ENCODE measurements at places on chromosomes 1 and 21.

DNA sequence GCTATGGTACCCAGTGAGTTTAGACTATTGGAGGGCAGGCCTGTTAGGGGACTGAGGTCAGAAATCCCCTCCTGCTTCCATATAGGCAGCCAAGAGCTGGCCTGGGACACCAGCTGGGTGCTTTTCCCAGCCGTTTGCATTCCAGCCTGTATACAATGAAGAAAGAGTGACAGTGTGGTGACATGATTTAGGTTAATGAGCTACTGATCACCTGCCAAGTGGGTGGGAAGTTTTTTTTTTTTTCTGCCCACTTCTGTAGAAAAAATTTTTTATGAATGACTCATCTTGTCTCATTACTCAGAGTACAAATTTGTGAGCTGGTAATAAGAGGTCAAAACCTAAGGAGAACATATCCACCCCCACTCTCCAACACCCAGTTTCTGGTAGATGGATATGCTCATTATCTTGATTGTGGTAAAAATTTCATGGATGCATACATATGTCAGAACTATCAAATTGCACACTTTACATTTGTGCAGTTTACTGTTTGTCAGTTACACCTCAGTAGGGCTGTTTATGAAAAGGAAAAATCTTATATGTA is 16.4 kb upstream of the CGN start:
- no peaks in the 10 kb centered on the region for H3K36me3 ChIP-seq
- peak; percentile 62 for DNase-seq
- no peaks in the 10 kb centered on the region for H3K27me3 ChIP-seq
- no peak overlapping the region for H3K4me3 ChIP-seq
- H3K27ac ChIP-seq, result no peak overlapping the region

GRCh38 chr1:41998250-41998649 is 79.5 kb upstream of the HIVEP3 start:
- H3K27me3 ChIP-seq, result no peaks in the 10 kb centered on the region
- H3K4me1 ChIP-seq, result no peaks in the 10 kb centered on the region
- H3K4me3 ChIP-seq, result no peak overlapping the region
- no peak for DNase-seq

GRCh38 chr1:230759369-230760065 is 12.3 kb downstream of the CAPN9 start:
- no peaks in the 10 kb centered on the region for H3K27me3 ChIP-seq
- no peak overlapping the region for H3K4me3 ChIP-seq
- no peak overlapping the region for H3K27ac ChIP-seq
- DNase-seq, result no peak
- H3K36me3 ChIP-seq, result no peaks in the 10 kb centered on the region

GRCh38 chr21:44881198-44881872 is 7.8 kb upstream of the PTTG1IP start:
- peak overlapping the region; percentile 6 for H3K27ac ChIP-seq
- DNase-seq, result no peak
- H3K27me3 ChIP-seq, result peaks cover 2% of the 10 kb centered on the region
- H3K4me3 ChIP-seq, result no peak overlapping the region

DNA sequence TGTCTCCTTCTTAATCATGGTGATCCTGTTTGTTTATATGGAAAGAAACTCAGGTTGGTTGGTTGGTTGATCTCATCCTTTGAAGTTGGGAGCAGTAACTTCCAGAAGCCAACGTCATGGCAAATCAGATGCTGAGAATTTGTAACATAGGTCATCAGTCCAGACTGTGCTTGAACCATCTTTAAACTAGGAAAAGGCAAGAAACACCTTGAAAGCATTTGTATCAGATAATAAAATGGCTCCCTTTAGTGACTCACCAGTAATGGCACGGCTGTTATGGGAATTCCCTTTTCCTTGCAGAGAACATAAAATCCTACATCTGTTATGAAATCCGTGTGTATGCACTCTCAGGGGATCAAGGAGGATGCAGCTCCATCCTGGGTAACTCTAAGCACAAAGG is 58.1 kb downstream of the SERBP1 start:
- no peaks in the 10 kb centered on the region for H3K4me1 ChIP-seq
- H3K27ac ChIP-seq, result no peak overlapping the region
- no peaks in the 10 kb centered on the region for H3K36me3 ChIP-seq
- no peaks in the 10 kb centered on the region for H3K27me3 ChIP-seq
- H3K4me3 ChIP-seq, result no peak overlapping the region

- H3K27ac ChIP-seq, result no peak overlapping the region
- H3K4me3 ChIP-seq, result no peak overlapping the region
- peaks cover 2% of the 10 kb centered on the region for H3K36me3 ChIP-seq
- H3K27me3 ChIP-seq, result no peaks in the 10 kb centered on the region
- DNase-seq, result no peak
- H3K4me1 ChIP-seq, result no peaks in the 10 kb centered on the region
Measured at GRCh38 chr21:14991957-14992356, 72.8 kb downstream of the NRIP1 start.

DNA sequence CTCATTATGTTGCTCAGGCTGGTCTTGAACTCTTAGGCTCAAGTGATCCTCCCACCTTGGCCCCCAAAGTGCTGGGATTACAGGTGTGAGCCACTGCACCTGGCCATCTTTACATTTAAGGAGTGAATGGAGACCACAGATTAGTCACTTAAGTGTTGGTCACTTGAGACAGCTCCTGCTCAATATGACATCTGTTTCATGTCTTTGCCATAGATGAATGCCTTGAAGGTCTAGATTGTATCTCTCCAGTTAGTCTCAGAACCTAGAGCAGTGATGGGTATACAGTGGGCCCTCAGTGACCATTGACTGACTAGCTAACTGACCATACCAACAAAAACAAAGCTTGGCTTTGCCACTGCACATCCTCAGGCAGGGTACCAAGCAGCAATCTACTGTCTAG is 15.3 kb downstream of the BCL9 start:
- no peak for DNase-seq
- no peaks in the 10 kb centered on the region for H3K36me3 ChIP-seq
- no peaks in the 10 kb centered on the region for H3K27me3 ChIP-seq
- no peak overlapping the region for H3K4me3 ChIP-seq
- no peaks in the 10 kb centered on the region for H3K4me1 ChIP-seq

GRCh38 chr1:204418174-204419063 is 6.8 kb upstream of the PPP1R15B start:
- H3K36me3 ChIP-seq, result no peaks in the 10 kb centered on the region
- H3K27ac ChIP-seq, result peak overlapping the region; percentile 57
- no peak overlapping the region for H3K4me3 ChIP-seq

DNA sequence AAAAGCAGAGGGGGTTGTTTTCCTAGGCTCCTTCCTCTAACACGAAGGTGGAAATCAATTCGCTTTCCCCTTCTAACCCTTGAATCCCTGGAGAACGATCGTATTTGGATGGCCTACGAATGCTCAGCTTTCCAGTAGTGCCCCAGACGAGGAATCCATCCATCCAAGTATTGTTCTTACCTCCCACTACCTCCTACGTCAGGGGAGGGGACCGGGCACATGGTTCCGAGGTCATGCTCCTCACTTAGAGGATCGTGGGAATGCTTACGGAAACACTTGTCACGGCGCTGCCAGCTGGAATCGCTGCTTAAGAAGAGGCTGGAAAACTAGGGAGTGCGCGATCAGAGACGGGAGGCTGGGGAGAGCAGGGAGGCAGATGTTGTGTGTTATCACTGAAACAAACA is 47.4 kb downstream of the CAPZB start:
- DNase-seq, result no peak
- peaks cover 35% of the 10 kb centered on the region for H3K4me1 ChIP-seq
- no peak overlapping the region for H3K4me3 ChIP-seq
- H3K27me3 ChIP-seq, result no peaks in the 10 kb centered on the region

Data from small intestine (tissue), 16 donors.